Panc1 (cell line): ENCODE measurements at places on chromosomes 3 and 15. TPM values are rescaled to one million over a fixed set of nuclear protein-coding genes. Genes with fewer than 3 reads are reported as not detected.
A peak's percentile ranks its signal among the peaks of the same experiment; 100 is the strongest.

CFAP91 gene
- total RNA-seq, result 0.90 TPM

UCN2 gene
- 1.8 TPM for total RNA-seq

- DNase-seq, result no peak
Measured at GRCh38 chr3:83039422-83039821, 1278.0 kb upstream of the GBE1 start.

- no peak for DNase-seq
Measured at GRCh38 chr3:190695994-190696393, 166.5 kb downstream of the GMNC start.

DNA sequence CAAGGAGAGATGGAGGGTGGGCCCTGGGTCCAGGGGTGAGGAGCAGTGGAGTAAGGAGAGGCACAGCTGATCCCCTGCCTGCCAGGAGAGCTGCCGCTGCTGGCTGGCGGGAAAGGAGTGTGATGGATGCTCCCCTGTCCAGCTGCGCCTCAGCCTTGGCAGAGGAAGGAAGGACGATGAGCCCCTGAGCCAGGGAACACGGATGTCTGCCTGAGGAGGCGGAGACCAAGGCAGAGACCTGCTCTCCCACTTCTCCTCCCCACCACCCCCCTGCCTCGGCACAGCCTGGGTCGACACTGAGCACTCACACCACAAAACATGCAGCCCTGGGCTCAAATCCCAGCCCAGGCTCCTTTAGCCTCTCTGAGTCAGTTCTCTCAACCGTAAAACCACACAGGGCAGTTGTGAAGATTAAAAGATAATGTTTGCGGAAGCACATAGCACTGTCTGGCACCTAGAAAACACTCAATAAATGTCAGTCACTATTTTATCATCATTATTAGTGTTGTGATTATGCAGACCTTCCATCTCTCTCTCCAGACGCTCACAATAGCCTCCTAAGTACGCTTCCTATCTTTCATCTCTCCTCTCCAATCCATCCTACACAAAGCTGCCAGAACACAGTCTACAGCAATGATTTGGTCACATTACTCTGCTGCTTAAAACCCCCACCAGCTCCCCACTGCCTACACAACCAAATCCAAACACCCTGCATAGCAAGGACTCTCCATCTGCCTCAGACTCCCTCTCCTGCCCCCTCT lies 52.2 kb downstream of the SEMA5B start:
- DNase-seq, result no peak

DNA sequence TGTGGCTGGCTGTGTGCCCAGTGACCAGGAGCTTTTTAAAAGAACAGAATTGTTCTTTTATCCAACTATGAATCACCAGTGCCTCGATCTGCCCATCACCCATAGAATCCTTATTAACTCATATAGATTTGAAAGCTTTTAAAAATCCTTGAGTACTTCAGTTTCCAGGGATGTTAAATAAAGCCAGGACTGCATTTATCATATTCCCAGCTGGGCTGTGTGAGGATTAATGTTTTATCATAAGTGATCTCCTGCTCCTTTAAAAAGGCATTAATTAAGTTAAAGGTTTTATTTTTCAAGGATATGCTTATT lies 234.0 kb downstream of the MYRIP start:
- no peak for DNase-seq

DNA sequence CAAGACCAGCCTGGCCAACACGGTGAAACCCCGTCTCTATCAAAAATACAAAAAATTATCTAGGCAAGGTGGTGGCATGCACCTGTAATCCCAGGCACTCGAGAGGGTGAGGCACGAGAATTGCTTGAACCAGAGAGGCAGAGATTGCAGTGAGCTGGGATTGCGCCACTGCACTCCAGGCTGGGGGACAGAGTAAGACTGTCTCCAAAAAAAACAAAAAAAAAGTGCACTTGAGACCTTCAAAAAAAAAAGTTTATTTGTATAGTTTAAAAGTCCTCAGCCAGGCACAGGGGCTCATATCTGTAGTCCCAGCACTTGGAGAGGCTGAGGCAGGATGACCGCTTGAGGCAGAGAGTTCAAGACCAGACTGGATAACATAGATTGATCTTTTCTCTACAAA lies 2.1 kb downstream of the PBRM1 start:
- no peak for DNase-seq

DNA sequence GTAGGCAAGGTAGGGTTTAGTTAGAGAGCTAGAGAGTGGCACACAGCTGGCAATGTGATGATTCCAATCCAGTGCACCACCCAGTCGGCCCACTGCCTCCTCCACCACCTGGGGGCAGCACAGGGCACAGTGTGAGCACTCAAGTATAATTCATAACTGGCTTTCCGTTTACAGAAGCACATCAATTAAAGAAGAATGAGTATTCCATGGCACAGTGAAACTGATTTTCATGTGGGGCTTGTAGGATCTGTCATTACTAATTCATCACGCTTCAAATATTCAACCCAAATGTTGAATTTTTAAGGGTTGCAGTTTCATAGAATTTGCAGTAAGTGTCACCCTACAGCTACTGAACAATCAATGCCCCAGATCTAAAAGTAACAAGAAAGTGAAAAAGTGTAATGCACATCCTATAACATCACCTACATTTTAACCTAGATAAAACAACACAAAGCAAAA lies 149.9 kb downstream of the IGSF11 start:
- peak; percentile 43 for DNase-seq

TLE3 gene
- total RNA-seq, result 132 TPM

CPNE9 gene
- 0.13 TPM for total RNA-seq

DNA sequence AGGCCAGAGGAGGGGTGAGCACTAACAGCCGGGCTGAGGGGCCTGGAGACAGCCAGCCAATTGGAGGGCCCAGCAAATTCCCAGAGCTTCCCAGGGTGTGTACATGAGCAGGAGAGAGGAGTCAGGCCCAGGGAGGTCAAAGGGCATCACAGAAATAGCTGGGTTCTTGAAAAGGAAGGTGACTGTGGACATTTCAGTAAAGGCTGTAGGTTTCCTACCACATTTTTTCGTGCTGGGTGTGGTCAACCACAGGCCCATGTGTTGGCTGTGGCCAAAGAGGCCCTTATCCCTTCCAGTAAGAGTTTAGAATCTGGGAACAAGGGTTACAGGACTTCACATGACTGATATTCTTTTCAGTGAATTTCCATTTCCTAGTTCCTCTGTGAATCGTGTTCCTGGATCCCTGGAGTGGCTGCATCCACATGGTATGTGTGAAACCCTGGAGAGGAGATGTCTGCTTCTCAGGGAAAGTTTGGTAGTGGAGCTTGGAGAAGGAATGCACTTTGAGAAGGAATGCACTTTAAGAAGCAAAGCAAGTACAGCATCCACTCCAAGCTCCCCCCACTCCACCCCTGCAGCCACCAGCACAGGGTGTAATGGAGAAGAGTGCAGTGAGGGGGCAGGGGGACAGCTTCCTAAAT lies 73.2 kb upstream of the HEG1 start:
- DNase-seq, result no peak

- DNase-seq, result no peak
Measured at GRCh38 chr3:59256230-59256629, 206.4 kb upstream of the CFAP20DC start.

GRCh38 chr15:56468401-56468800 lies 3.5 kb upstream of the MNS1 start:
- no peak for DNase-seq

GRCh38 chr3:172226831-172227230 lies 187.5 kb downstream of the FNDC3B start:
- no peak for DNase-seq

DNA sequence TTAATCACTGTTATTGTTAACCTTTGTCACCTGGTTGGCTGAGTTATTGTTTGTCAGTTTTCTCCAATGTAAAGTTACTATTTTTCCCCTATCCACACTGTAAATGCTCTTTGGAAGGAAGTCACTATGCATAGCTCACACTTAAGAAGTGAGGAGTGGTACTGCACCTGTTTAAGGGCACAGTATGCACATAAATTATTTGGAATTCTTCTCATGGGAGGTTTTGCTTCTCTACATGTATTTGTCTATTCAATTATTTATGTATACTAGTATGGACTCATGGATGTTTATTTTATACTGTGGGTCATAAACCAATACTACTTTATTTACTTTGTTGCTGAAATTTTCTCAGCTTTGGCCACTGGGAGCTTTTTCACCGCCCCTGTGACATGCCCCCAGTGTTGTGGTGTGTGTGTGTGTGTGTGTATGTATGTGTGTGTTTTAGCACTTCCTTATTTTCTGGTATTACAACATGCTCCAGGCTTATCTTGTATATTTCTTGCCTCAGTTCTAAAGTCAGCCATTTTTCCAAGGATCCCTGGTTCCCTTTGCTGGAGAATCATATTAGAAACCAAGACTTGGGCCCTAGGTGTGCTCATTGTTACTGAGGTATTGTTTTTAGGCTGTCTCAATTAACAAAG lies 290.5 kb downstream of the KBTBD8 start:
- DNase-seq, result no peak

DNA sequence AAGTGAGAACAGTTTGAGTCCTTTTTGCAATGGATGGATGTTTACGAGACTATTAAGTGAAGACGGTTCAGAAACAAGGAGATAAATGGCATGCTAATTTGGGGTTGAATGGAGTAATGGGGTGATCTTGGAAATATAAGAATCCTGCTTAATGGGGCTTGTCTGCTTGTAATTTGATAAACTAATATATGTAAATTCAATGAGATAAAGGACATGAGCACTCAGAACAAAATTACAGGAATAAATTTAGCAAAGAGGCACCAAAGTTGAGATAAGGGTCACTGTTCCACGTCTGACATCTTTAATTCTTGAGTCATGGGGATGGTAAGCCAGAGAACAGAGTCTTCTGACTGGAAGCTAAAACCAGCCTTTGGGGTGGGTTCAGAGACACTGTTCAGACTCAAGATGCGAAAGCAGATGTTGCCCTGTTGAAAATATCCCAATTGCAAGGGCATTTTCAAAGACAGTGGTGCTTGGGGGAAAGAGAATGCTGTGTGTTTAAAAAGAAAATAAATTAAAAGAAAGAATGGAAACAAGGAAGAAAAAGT lies 67.8 kb upstream of the CHRNB4 start:
- no peak for DNase-seq

CCR9 gene
- not detected for total RNA-seq

- DNase-seq, result no peak
Measured at GRCh38 chr15:91461377-91461776, 361.3 kb downstream of the SV2B start.

- DNase-seq, result no peak
Measured at GRCh38 chr3:74403307-74403706, 211.2 kb downstream of the CNTN3 start.
